ENCODE measurements at places on chromosomes 1 and 21.

DNA sequence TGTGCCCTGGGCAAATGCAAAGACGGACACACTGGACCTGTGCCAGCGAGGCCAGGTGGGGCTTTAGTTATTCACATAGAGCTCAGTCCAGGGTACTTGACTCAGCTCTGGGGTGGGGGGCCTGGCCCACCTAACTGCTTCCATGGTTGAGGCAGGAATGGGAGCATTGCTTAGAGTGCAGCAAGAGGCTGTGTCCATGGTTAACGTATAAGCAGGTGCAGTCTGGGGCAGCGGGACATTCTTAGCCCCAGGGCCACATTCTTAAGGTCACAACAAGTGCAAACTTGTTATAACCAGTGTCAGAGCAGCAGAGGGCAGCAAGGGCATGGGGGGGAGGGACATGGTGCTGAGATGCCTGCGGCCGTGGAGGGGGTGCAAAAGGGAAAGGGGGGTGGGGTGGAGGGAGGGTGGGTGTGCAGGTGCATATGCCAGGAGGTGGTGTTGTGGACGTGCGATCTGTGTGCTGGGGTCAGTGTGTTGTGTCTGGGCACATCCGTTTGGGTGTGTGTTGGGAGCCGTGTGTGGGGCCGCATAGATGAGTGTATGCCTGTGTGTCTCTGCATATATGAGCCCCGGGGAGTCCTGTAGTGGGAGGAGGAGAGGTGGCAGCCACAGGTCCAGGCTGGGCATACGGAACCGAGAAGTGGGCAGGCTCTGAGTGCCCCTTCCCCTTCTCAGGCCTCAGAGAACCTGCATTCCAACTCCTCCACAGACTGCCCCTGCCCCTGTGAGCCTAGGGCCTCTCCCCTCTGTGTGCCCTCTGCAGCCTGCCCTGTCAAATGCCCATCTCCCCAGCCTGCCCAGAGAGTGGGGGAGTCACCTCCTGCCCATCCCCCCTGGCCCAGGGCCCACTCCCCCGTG, 8.4 kb downstream of the KCNJ10 start:
- DNase-seq = no peak

GRCh38 chr21:27060190-27060589, 93.3 kb upstream of the ADAMTS5 start:
- no peak for DNase-seq

- DNase-seq = no peak
Measured at GRCh38 chr21:36479415-36480402, at the start of gene CLDN14. TSS of gene CLDN14 (minus strand) at chr21:36480122. CDS start at chr21:36461695, 18,427 bp downstream.

DNA sequence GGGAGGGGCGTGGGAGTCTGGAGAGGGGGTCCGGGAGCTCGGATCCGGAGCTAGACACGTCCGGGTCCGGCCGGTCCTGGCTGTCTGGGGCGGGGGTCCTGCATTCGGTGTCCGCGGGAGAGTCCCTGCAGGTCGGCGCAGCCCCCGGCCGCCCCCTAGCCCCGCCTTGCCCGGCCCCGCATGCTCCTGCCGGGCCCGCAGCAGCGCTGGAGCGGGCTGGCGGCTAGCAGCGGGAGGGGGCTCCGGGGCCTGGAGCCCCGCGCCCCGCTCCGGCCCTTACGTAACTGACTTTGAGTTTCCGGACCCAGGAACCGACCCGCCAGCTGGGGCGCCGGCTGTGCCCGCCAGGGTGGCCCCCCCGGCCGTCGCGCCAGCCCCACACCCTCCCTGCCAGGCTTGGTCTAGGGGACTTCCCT, 26.9 kb upstream of the EPB41 start:
- DNase-seq = no peak

DNA sequence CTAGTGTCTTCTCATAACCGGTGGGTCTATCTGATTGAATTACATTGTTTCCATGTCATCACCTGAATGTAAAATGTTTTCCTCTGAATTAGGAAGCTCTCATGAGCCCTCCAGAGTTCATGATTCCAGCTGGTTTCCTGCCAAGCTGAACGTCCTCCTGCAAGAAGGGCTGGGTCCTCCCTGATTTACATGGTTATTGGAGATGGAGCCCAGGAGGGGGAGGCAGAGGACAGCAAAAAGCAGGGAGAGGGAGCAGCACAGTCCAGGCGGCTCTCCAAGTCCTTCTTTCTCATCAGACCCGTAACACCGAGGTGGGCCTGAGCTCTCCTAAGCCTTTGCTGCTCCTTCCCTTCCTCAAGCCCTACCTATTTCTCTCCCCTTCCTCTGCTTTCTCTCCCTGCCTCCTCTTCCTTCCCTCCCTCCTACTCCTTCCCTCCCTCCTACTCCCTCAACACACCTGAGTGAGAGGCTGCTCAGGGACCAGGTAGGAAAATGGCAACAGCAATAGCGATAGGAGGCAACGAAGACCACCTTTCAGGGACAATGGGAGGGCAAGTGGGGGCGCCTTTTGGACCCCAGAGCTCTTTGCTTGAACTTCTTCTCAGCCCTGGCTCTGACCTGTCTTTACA, 265.9 kb downstream of the PRDM2 start:
- DNase-seq = peak; percentile 28

DNA sequence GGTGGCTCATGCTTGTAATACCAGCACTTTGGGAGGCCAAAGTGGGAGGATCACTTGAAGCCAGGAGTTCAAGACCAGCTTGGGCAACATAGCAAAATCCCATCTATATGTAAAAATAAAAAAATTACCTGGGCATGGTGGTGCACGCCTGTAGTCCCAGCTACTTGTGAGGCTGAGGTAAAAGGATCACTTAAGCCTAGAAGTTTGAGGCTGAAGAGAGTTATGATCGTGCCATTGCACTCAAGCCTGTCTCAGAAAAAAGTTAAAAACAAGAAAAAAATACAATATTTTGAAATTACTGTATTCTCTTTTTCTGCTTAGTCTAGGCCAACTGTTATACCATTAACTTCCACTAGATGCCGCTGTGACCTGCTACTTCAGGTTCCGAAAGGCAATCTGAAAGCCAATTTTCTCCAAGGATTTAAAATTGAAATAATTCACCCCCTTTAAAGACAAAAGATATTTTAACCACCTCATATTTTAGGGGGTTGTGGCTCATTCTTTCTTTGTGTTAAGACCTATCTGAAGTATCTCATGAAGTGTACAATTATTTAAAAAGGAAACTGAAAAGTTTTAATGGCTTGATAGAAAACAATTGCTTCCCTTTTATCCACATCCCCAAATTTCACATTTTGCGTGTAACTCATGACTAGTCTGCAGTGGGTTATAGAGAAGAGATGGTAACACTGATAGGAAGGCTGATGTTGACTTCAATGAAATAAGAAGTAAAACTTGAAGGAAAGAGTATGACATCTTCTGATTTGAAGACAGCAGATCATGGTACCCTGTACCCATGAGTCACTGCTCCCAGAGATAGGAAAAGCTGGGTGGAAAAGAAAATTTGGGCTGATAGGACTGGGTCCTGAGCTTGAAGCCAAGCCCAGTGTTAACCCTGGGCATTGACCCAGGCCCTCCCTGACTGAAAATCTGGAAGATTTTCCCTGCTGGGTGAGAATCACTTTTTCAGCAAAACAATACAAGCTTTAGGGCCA, 24.4 kb upstream of the CLDN14 start:
- no peak for DNase-seq

GRCh38 chr1:232611834-232612233, 18.1 kb downstream of the SIPA1L2 start:
- no peak for DNase-seq

DNA sequence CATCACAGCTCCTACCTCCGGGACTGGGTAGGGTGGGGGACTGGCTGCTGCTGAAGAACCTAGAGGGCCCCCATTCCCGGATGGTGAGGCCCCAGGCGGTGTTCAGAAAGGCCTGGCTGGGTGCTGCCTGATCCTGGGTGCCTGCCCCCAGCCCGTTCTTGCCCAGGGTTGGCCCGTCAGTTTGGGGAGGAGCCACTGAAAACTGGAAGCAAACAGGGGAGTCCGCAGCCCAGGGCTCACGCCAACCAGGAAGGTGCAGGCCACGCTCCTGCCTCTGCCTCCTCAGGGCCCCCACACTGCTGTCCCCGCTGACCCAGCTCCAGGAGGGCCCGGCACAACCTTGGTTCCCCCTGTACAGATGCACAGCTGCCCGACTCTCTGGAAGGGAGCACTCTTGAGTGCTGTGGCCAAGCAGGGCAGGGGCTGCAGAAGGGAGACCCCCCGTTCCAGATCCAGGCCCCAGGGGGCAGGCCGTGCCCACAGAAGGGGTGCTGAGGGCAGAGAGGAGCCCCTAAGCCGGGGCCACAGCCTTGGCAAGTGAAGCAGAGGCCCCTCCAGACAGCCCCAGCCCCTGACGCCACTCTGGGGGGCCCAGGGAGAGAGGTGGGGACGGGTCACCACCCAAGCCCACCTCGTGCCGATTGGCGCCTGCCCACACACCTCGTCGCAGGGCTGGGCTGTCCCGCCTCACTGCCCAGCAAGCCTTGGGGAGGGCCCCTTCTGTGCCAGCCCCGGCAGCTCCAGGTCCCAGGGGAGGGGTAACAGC, 5.5 kb downstream of the C1QTNF12 start:
- no peak for DNase-seq

- peak; percentile 24 for DNase-seq
Measured at GRCh38 chr1:145918992-145919939, 749 bp upstream of the PEX11B start.

- DNase-seq = no peak
Measured at GRCh38 chr1:51950701-51951100, 39.8 kb downstream of the RAB3B start.

GRCh38 chr1:152112101-152112884, 3.0 kb downstream of the TCHH start:
- DNase-seq = no peak

- no peak for DNase-seq
Measured at GRCh38 chr21:23496729-23497128, 2110.6 kb downstream of the MRPL39 start.

DNA sequence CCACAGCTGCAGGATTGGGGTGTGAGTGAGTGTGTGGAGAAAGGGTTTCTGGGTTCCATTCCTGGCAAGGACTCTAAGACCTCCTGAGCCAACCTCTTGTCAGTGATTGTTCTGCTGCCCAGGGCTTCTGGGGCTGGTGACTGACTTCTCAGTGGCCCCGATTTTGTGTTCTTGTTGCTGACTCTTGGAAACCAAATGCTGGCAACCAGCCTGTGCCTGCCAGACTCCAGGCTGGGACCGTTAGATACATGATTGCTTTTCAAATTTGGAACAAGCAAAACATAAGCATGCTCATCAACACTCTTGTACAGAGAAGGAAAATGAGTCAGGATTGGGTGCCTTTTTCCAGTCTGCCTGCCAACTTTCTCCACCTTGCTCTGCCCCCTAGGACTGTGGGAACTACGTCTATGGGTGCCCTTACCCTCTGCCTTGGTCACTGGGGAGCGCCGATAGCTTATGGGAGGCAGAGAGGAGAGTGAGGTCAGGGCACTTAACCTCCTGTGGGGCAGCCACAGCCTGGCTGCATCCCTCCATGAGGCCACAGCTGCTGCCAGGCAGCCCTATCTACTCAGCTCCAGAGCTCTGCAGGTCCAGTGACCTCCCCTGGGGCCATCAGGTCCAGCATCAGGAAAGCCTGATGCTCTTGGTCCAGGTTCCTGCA, 39.3 kb upstream of the EPS8L3 start:
- DNase-seq = no peak

GRCh38 chr1:1899266-1899966, 8.5 kb upstream of the GNB1 start:
- no peak for DNase-seq

DNA sequence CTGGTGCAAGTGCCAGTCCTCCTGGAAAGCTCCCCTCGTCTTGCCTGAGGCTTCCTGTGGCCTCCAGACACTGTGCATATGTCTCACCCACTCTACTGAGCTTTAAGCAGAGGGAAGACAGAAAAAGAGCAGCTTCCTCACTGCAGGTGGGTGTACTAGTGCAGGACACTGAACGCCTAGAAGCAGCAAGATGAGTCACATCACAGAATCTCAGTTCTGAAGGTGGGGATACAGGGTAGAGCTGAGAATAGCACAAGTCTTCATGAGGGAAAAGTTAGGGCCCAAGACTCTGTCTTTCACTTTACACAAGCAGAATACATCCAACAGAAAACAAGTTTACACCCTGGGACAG, 37.4 kb downstream of the PCAT6 start:
- no peak for DNase-seq

GRCh38 chr1:21946836-21947587, 9.9 kb upstream of the HSPG2 start:
- no peak for DNase-seq

DNA sequence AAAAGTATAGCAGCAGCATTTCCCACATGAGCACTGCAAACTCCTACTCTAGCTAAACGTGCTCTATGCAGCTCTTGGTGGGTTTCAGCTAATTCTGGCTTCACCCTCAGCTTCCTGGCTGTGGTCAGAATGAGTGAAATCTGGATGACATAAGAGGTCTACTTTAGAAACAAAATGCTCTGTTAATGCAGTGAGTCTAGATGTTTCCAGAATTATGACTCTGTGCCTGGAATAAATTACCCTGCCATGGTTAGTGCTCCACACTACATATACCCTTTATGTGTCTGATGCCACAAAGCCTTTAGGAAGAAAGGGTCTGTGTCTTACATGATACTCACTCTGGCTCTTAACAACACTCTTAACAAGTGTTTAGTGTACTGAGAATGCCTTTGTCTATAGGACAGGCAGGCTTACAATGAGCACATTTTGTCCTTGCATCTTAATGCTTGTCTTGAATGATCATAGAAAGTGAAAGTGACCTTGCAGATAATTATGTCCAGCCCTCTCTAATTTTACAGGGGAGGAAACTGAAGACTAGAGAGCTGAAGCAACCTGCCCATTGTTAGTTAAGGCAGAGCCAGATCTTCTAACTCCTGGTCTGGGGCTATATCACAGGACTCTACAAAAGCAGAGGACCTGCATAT, 9.2 kb downstream of the S100A10 start:
- no peak for DNase-seq

GRCh38 chr1:190904091-190904695, 426.5 kb upstream of the BRINP3 start:
- no peak for DNase-seq

DNA sequence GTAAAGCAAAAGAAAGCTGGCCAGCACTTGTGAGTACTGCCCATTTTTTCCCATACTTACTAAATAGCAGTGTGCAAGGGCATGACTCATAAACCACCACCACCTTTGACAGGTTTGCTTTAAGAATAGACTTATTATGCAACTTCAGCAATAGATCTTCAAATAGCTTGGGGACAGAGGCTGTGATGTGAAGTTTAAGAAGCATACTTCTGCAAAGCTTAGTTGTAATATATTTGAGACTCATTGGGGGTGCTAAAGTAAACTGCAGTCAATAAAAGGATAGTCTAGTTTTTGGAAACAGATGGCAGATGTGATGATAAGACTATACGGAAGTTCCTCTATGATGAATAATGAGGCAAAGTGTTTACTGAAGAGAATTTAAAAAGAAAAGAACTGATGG, 210.0 kb downstream of the PLA2G4A start:
- DNase-seq = no peak

DNA sequence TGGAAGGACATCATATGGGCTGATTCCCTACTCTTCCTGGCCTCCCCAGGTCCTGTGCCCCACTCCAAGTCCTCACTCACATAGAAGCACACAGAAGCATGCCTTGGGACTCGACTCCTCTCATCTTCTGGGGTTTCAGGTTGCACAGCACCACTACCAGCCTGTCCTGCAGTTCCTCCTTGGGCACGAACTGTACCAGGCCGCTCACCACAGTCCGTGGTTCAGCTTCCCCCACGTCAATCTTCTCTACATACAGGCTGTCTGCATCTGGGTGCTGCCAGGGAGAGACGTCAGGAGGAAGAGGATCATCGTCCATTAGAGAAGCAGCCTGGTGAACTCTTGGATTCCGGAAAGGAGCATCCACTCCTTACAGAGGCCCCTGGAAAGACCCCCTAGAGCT, 37.2 kb downstream of the YARS1 start:
- no peak for DNase-seq
